ENCODE measurements at places on chromosomes 6 and 20. TPM values are rescaled to one million over a fixed set of nuclear protein-coding genes. Genes with fewer than 3 reads are reported as not detected.

MEP1A gene
- not detected for total RNA-seq

UNC93A gene
- total RNA-seq = not detected

CGA gene
- not detected for total RNA-seq

GTPBP2 gene
- 46.9 TPM for total RNA-seq

IP6K3 gene
- total RNA-seq = 3.7 TPM

SLC22A16 gene
- 0.82 TPM for total RNA-seq

CASS4 gene
- total RNA-seq = 1.4 TPM

MRPS26 gene
- total RNA-seq = 36.7 TPM

CRISP3 gene
- total RNA-seq = 0.22 TPM

SYNCRIP gene
- 115 TPM for total RNA-seq

LST1 gene
- 11.2 TPM for total RNA-seq

GSTA2 gene
- not detected for total RNA-seq

BPIFB4 gene
- 0.22 TPM for total RNA-seq

FOXS1 gene
- total RNA-seq = 2.3 TPM

FLRT3 gene
- 32.1 TPM for total RNA-seq

TMEM151B gene
- 10.2 TPM for total RNA-seq

LY6G5C gene
- total RNA-seq = 1.9 TPM

KHDC1L gene
- 1.0 TPM for total RNA-seq

EIF2S2 gene
- 45.2 TPM for total RNA-seq

SCGN gene
- total RNA-seq = 0.82 TPM

GSTA3 gene
- not detected for total RNA-seq

DDX43 gene
- total RNA-seq = 0.27 TPM

PGC gene
- total RNA-seq = not detected

FAM83D gene
- total RNA-seq = 6.3 TPM

HLA-DPA1 gene
- total RNA-seq = 7.6 TPM

SRMS gene
- not detected for total RNA-seq

SOX4 gene
- total RNA-seq = 232 TPM

MTFR2 gene
- total RNA-seq = 1.1 TPM

VNN1 gene
- 0.82 TPM for total RNA-seq

TP53TG5 gene
- not detected for total RNA-seq

FOXP4 gene
- total RNA-seq = 7.3 TPM

AGER gene
- total RNA-seq = 2.6 TPM

PRKN gene
- total RNA-seq = 19.5 TPM

ANGPT4 gene
- 0.60 TPM for total RNA-seq

PPP1R16B gene
- 7.5 TPM for total RNA-seq

ZNF341 gene
- 2.2 TPM for total RNA-seq

NMBR gene
- 0.71 TPM for total RNA-seq

MOCS1 gene
- total RNA-seq = 20.8 TPM

PRSS35 gene
- 153 TPM for total RNA-seq

ECT2L gene
- total RNA-seq = not detected

BTN2A1 gene
- total RNA-seq = 15.9 TPM

TMEM239 gene
- not detected for total RNA-seq

CDH22 gene
- total RNA-seq = 0.93 TPM

TMX4 gene
- 101 TPM for total RNA-seq

TMEM74B gene
- 7.1 TPM for total RNA-seq

OTOR gene
- total RNA-seq = not detected

ZNFX1 gene
- 26.5 TPM for total RNA-seq

SIM1 gene
- not detected for total RNA-seq

B3GAT2 gene
- 15.0 TPM for total RNA-seq

KCTD20 gene
- 73.7 TPM for total RNA-seq

SFTA2 gene
- total RNA-seq = not detected

KCNB1 gene
- total RNA-seq = 21.7 TPM

DZANK1 gene
- 4.0 TPM for total RNA-seq

Measured in camera-type eye (tissue), 1 donor.